ENCODE measurements at places on chromosomes 2 and 18.

DNA sequence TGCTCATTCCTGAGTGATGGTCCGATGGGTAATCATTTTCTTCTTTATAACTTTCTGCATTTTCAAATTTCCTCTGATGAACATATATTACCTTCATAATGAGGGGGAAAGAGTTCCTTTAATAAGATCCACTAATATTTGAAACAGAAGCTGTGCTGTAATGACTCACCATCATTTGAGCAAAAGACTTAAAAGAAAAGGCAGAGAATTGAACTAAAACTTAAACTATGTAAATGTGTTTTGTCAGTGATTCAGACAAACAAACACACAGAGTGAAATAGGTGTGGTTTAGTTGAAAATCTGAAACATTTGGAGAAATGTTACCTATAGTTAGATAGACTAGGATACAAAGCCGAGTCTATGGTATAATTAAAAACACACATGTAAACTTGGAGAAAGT, 209.6 kb downstream of the STK39 start:
- DNase-seq, result no peak

DNA sequence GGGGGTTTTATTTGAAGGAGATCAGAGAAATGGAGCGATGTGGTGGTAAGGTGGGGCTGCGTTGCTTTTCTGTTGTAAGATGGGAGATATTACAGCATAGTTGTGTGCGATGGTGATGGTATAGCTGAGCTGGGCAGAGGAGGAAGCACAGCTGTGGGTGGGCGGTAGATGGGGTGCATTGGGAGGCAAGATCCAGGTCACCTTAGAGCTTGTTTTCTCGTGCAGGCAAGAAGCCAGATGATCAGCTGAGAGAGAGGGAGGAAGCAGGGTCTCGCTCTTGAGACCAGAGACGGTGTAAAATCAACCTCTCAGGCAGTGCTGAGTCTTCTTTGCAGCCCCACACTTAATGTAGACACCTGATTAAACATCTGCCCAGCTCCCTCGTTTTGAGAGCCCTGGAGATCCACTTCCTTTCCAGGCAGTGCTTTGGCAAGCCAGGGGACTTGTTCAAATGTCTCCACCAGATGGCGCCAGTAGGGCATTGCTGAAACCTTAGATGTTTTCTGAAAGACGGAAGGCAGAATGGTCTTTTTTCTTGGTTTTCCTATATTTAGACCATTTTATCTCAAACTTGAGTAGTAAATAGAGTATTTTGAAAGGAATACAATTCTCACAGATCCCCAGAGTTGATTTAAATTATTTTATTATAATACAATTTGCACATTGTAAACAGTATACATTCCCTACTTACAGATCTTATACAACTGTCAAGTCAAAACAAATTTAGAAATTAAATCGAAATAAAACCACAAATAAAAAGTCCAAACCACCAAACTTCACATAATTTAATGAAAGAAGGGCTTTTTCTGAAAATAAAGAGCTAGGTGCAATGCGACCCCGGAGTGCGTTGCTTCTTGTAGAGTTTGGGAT, 21.1 kb upstream of the LYPD6B start:
- no peak for DNase-seq

DNA sequence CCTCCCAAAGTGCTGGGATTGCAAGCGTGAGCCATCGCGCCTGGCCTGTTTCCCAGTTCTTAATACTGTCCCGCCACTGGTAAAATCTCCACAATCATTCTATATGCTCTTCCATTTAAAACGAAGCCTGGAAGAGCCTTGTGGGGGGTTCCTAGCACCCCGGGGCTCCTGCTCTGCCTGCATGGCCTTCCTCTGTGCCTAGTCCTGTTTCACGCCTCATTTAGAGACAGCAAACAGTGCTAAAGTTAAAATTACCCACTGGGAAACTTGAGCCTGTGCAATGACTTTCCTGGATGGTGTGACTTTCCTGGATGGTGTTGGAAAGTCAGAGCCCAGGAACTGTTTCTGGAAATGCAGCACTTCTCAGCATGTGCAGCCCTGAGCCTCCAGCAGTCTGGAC, 55.0 kb downstream of the INPP5D start:
- DNase-seq, result no peak

- DNase-seq, result no peak
Observed at GRCh38 chr18:59008302-59008974, 131.2 kb upstream of the SEC11C start.
